Fibroblast of skin of right biceps (primary cell): ENCODE measurements at places on chromosomes 11 and 22.

DNA sequence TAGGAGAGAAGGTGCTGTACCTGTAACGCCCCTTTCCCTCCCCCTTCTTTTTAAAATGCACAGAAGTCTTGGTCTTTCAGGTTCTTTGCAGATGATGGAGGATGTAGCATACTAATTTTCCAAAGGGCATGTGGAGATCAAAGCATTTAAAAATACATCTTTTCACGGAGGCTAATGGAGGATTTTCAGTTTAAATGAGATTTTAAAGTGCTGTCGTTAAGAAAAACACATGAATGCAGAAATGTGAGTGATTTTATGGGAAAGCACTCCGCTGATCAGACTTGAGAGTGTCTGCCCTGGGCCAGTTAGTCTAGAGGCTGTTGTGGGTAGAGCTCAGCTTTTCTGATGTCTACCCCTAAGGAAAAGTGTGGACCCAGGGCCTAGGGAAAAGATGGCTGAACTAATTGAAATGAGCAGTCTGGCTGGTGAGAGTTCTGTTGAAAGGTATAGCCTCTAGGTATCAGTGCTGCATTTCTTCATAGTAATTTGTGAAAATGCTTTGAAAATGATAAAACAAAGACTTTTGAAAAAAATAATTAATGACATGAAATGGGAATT, 2.5 kb downstream of the AMOTL1 start:
- DNase-seq = no peak

- no peak for DNase-seq
Measured at GRCh38 chr22:46598737-46599424, 21.3 kb upstream of the GRAMD4 start.

DNA sequence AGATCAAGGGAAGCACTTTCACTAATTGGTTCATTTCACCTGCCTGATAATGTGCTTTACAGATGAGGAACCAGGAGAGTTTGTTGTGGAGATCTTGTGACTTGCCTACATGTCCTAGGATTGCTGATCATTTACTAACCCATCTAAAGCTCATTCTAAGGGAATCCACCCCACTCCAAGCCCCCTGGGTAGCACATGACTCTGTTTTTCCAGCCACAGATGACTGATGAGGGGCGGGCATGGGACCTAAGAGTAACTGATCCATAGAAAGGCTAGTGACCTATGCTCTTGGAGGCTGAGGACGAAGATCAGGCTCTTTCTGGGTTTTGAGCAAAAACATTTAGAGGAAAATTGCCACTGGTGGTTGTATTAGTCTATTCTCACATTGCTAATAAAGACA, 378.1 kb downstream of the CADM1 start:
- DNase-seq = no peak

DNA sequence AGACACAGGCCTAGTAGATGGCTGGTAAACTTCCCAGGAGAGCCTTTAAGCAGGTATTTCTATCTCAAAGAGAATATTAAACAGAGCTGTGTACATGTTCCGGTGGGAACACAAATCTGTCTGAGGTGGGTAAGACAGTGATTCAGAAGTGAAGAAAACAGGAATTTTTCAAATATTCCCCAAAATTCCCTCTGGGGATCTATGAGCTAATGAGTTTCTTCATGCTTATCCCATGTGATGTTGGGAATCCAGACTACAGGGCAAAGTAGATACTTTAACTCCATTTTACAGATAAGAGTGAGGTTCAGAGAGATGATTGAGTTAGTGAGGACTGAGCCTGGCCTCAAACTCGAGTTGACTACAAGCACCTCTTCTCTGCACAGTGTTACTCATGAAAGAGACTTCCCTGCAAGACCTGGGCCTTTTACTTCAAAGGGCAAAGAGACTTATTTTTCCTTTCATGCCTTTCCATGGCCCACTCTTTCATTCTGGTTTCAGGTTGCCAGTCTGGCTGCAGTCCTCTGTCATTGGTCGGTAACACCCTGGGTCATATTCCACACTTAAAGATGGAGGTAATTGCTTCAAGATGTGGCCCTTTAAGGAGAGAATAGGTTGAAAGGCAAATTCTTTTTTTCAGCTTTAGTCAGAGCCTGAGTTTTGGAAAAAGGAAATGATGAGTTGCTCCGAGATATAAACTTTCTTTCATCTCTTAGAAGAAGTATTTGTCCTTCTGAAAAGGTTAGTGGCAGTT, 70.1 kb downstream of the CYB5R2 start:
- peak; percentile 70 for DNase-seq

DNA sequence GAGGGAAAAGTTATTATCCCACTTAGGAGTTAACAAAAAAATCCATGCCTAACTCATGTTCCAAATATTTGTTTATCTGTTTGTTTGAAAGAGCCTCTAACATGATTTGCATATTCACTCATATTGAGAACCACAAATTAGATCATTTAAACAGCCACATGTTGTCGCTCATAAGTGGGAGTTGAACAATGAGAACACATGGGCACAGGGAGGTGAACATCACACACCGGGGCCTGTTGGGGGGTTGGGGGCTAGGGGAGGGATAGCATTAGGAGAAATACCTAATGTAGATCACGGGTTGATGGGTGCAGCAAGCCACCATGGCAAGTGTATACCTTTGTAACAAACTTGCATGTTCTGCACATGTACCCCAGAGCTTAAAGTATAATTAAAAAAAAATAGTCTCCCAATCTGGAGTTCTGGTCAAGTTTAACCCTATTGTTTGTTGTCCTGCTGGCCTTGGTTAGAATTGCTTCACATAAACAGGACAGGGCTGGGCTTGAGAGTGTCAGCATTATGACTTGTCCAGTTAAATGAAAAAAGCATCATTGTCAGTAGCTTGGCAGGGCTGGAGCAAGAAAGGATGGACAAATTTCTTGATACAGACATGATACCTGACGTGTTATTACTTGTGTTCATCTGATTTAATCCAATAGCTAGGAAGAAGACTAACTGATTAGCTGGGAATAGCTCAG, 57.8 kb upstream of the PSMA1 start:
- no peak for DNase-seq

DNA sequence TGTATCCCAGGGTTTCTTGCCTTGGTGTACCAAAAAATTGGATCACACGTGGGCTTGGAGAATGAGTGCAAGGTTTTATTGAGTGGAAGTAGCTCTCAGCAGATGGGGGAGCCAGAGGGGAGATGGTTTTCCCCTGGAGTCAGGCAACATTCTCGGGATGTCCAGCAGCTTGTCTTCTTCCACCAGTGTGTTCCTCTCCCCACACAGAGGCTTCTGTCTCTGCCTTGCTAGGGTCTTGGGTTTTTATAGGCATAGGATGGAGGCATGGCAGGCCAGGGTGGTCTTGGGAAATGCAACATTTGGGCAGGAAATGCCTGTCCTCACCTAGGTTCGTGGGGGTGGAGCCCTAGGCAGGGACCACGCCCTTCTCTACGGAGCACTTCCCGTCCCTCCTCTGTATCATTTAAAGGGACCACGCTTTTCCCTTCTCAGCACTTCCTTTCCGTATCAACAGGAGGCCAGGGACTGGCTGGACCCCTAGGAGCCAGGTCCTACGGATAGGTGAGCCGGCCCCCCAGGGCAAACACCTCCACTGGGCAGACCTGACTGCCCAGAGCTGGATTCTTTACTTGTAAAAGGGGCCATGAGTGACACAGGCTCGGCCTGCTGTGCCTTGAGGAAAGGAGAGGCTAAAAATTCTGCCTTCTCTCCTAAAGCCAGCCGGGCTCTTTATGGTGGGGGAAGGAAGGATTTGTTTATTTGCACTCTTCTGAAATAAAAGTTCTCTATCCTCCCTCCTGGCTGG, 55.3 kb upstream of the CCDC188 start:
- peak; percentile 79 for DNase-seq

GRCh38 chr11:46778416-46778815, 59.4 kb downstream of the F2 start:
- no peak for DNase-seq

GRCh38 chr11:2767801-2768200, 68.0 kb upstream of the KCNQ1OT1 start:
- no peak for DNase-seq

DNA sequence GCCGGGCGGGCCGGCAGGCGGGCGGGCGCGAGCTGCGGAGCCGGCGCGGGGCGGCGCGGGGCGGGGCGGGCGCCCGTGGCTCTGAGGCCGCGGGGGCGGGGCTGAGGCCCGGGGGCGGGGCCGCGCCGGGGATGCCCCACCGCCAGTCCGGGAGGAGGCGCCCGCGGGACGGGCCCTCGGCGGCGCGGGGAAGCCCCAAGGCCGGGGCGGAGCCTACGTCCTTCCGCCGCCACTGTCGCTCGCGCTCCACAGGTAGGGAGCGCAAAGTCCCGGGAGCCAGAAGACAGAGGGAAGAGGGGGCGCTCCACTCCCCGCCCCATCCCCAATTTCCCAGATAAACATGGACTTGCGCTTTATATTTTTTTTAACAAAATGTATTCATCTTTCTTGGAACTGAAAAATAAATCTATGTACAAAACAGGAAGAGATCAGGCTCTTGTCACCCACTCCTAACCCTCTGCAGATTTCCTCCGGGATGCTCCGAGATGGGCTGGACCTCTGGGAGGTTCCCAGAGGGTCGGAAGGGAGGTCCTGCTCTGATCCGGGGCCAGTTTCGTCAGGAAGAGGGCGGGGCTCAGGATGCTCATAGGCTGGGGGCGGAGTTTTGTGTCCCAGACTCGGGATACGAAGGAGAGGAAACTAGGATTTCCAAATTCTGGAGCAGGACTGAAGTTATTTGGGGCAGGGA, at the start of gene MAP4K2:
Gene MAP4K2, minus strand, starts transcription at position 57 of the 688 bp plus-strand sequence. CDS start 65 bp downstream, outside the sequence.
- peak; percentile 83 for DNase-seq
